Naive thymus-derived CD4-positive, alpha-beta T cell (primary cell): ENCODE measurements at places on chromosomes 4 and X. TPM values are rescaled to one million over a fixed set of nuclear protein-coding genes. Genes with fewer than 3 reads are reported as not detected.

The GABRG1 gene
- total RNA-seq = not detected

The TKTL2 gene
- not detected for total RNA-seq

The FAM133A gene
- not detected for total RNA-seq

The S100P gene
- total RNA-seq = 2.3 TPM

The GRID2 gene
- not detected for total RNA-seq

The P2RY8 gene
- total RNA-seq = 158 TPM

The GAGE12F gene
- not detected for total RNA-seq

The DACH2 gene
- total RNA-seq = not detected

The LPAR4 gene
- total RNA-seq = not detected

The CENPVL1 gene
- not detected for total RNA-seq

The AKAP4 gene
- total RNA-seq = not detected

The RRAGB gene
- 11.9 TPM for total RNA-seq

The VCX3B gene
- not detected for total RNA-seq

The ATP2B3 gene
- not detected for total RNA-seq

The ANOS1 gene
- 0.05 TPM for total RNA-seq

The DCAF8L2 gene
- total RNA-seq = not detected

The ANXA3 gene
- not detected for total RNA-seq

The EIF1AX gene
- 67.5 TPM for total RNA-seq

The ARHGAP36 gene
- total RNA-seq = not detected

The PDLIM3 gene
- total RNA-seq = not detected

The SMIM31 gene
- not detected for total RNA-seq

The NR0B1 gene
- total RNA-seq = not detected

The USP17L18 gene
- total RNA-seq = not detected in 2 replicates

The RIPPLY1 gene
- total RNA-seq = not detected

The XPNPEP2 gene
- not detected for total RNA-seq

The SOD3 gene
- not detected for total RNA-seq

The DGKK gene
- total RNA-seq = 0.11 TPM

The AADAT gene
- not detected for total RNA-seq

The TMEM154 gene
- total RNA-seq = 39.7 TPM

The PLXNB3 gene
- total RNA-seq = 0.68 and 0.97 TPM in 2 replicates

The TCP11X2 gene
- not detected for total RNA-seq

The KCTD8 gene
- not detected in 2 replicates for total RNA-seq

The HAND2 gene
- total RNA-seq = not detected

The DHRSX gene
- 16.8 and 20.7 TPM in 2 replicates for total RNA-seq

The MAGEC3 gene
- total RNA-seq = not detected

The XAGE1A gene
- not detected for total RNA-seq

The UGT2B11 gene
- total RNA-seq = not detected

The USP9X gene
- total RNA-seq = 79.5 TPM

The TSPAN7 gene
- total RNA-seq = 0.27 TPM

The SCML1 gene
- total RNA-seq = 50.1 TPM

The PNMA5 gene
- total RNA-seq = not detected

The RGN gene
- total RNA-seq = not detected

The SMPX gene
- total RNA-seq = not detected in 2 replicates

The AMBN gene
- total RNA-seq = not detected

The STAP1 gene
- 3.3 TPM for total RNA-seq

The TMPRSS11D gene
- total RNA-seq = not detected

The C4orf50 gene
- total RNA-seq = not detected

The DCAF12L2 gene
- total RNA-seq = not detected in 2 replicates

The CLCN4 gene
- 0.30 TPM for total RNA-seq

The RNF113A gene
- total RNA-seq = 38.7 TPM

The LGI2 gene
- not detected for total RNA-seq

The PPP1R3F gene
- 16.3 TPM for total RNA-seq
